ENCODE measurements at places on chromosomes 4 and X. TPM values are rescaled to one million over a fixed set of nuclear protein-coding genes. Genes with fewer than 3 reads are reported as not detected.

EFNB1 gene
- total RNA-seq: 63.7 TPM

CT83 gene
- not detected for total RNA-seq

CXCL8 gene
- 4.0 TPM for total RNA-seq

ANXA3 gene
- total RNA-seq: 7.5 TPM

AR gene
- total RNA-seq: 8.1 TPM

TLR2 gene
- total RNA-seq: 3.6 TPM

NUDT11 gene
- 4.7 TPM for total RNA-seq

ASB9 gene
- 3.6 TPM for total RNA-seq

CTAG1A gene
- not detected for total RNA-seq

IL13RA1 gene
- 27.5 TPM for total RNA-seq

AKAP14 gene
- total RNA-seq: not detected

MAGEB1 gene
- total RNA-seq: not detected

MAOA gene
- total RNA-seq: 0.44 TPM

EGFL6 gene
- total RNA-seq: 86.4 TPM

ZGRF1 gene
- 13.8 TPM for total RNA-seq

TCEAL6 gene
- total RNA-seq: not detected

KCND1 gene
- total RNA-seq: 0.66 TPM

CC2D2A gene
- 20.8 TPM for total RNA-seq

COL25A1 gene
- total RNA-seq: 9.7 TPM

RAB40AL gene
- 0.31 TPM for total RNA-seq

FGF5 gene
- 0.09 TPM for total RNA-seq

STBD1 gene
- total RNA-seq: 30.9 TPM

CPLX1 gene
- 0.13 TPM for total RNA-seq

ITIH6 gene
- 0.22 TPM for total RNA-seq

IL21 gene
- total RNA-seq: not detected

NUDT10 gene
- 1.3 TPM for total RNA-seq

SPON2 gene
- 54.3 TPM for total RNA-seq

SMIM14 gene
- 13.7 TPM for total RNA-seq

CSAG1 gene
- not detected for total RNA-seq

RAP1GDS1 gene
- total RNA-seq: 25.7 TPM

ANAPC4 gene
- total RNA-seq: 22.7 TPM

CT45A6 gene
- not detected for total RNA-seq

HSPA4L gene
- total RNA-seq: 2.5 TPM

FHL1 gene
- 1,131 TPM for total RNA-seq

SULT1B1 gene
- total RNA-seq: 0.53 TPM

ACE2 gene
- 0.04 TPM for total RNA-seq

BANK1 gene
- total RNA-seq: 0.27 TPM

PCDH7 gene
- 50.5 TPM for total RNA-seq

RASGEF1B gene
- total RNA-seq: 6.0 TPM

RNF175 gene
- 1.2 TPM for total RNA-seq

LAMP2 gene
- 101 TPM for total RNA-seq

PAGE1 gene
- not detected for total RNA-seq

CLCN4 gene
- total RNA-seq: 15.2 TPM

NLGN3 gene
- total RNA-seq: 1.9 TPM

GABRQ gene
- total RNA-seq: 1.2 TPM

All from muscle of leg (tissue), 16 donors.